HFFc6 (cell line): ENCODE measurements at places on chromosomes 1 and 21. TPM values are rescaled to one million over a fixed set of nuclear protein-coding genes. Genes with fewer than 3 reads are reported as not detected.

DNA sequence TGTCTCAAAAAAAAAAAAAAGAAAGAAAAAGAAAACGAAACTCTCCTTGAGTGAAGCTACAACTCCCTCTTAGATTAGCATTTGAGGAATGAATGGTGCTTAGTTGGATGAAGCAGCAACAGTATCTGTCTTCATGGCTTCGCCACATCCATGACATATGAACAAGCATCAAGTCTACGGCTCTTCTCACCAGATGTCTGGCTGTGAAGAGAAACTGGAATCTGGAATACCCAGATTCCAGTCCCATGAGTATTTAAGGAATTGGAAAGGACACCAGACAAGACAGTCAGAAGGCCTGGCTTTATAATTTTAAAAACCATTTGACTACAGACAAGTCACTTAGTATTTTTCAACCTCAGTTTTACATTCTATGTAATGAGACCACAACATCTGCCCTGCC, 38.0 kb upstream of the TADA1 start:
- no peaks in the 10 kb centered on the region for H3K36me3 ChIP-seq
- H3K4me1 ChIP-seq, result peaks cover 7% of the 10 kb centered on the region; the same call in 1 of the 2 replicates
- no peak overlapping the region for H3K4me3 ChIP-seq
- no peak overlapping the region for H3K27ac ChIP-seq
- H3K27me3 ChIP-seq, result peaks cover 21% of the 10 kb centered on the region

IL22RA1 gene
- total RNA-seq, result not detected in 3 replicates

GRCh38 chr1:92475029-92475428, 11.7 kb downstream of the GFI1 start:
- no peak overlapping the region for H3K27ac ChIP-seq
- no peak overlapping the region for H3K4me3 ChIP-seq
- H3K36me3 ChIP-seq, result no peaks in the 10 kb centered on the region
- no peak for DNase-seq

- peak overlapping the region; percentile 99 for H3K27ac ChIP-seq
- peaks cover 17% of the 10 kb centered on the region for H3K27me3 ChIP-seq
- H3K36me3 ChIP-seq, result peaks cover 27% of the 10 kb centered on the region
Observed at GRCh38 chr1:234610666-234611224, 767 bp upstream of the IRF2BP2 start.

SLC2A5 gene
- total RNA-seq, result 0.42 TPM in 1 of 2 replicates, not detected in the other

TMEM200B gene
- 12.7 to 15.0 TPM (median 14.2 TPM) in 3 replicates for total RNA-seq

ABCG1 gene
- not detected in 3 replicates for total RNA-seq
